ENCODE measurements at places on chromosomes 12 and 14.

- no peak for DNase-seq
Measured at GRCh38 chr12:2256915-2257314, 204.1 kb downstream of the CACNA1C start.

DNA sequence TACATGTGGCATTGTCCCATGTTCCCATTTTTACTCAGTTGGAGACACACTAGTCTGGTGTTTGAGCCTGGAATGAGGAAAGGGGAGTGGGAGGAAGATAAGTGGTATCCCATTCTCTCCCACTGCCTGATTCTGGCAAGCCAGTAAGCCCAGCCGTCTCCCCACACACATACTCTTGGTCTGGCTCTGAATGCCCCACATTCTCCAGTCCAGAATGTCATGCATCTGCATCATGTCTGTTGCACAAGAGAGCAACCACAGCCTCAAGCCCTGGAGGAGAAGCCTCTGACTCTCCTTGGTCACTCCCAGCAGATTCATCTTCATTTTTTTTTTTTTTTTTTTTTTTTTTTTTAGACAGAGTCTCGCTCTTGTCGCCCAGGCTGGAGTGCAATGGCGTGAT, 48.0 kb downstream of the DRAM1 start:
- DNase-seq, result no peak

- DNase-seq, result no peak
Measured at GRCh38 chr14:32370714-32371113, 41.6 kb downstream of the AKAP6 start.

- peak; percentile 84 for DNase-seq
Measured at GRCh38 chr12:109720152-109720856, 6.7 kb downstream of the FAM222A start.

DNA sequence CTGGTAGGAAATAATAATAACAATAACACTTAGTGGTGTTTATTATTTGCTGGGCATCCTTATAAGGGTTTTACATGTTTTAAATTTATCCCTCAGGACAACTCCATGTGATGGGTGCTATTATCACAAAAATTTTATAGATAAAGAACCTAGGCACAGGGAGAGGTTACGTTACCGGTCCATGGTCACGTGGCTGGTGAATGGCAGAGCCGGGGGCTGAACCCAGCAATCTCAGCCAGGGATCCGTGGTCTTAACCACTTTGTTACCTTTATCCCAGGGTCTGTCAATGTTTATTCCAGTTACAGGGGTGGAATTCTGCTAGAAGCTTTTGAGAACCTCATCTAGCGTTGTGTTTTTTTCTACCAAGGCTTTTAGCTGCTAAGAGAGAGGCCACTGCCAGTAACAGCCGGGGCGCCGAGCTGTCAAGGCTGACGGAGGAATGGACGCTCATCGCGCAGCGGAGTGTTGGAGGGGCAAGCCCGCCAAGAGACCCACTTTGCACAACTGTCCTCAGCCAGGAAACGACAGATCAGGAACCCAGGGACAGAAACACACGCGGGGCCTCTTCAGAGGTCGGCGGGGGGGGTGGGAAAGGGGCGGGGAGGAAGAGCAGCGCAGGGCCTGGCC, 418 bp downstream of the AMN1 start:
- DNase-seq, result peak; percentile 63

- no peak for DNase-seq
Measured at GRCh38 chr14:92560106-92560865, 46.7 kb downstream of the RIN3 start.

DNA sequence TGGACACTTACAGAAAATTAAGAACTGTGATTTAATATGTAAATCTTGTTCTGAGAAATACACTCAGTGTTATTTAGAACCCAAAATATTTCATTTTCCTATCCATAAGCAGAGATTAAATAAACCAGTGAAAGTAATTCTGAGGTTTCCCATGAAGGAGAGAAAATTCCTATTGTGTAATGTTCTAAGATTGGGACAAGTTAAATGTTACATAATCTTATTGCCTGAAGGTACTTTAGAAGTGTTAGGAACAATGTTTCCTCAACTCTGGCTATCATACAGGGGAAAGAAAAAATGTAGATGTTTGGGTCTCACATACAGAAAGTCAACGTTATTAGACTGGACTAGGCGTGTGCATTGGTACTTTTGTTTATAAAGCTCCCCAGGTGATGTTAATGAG, 281.9 kb upstream of the SYT10 start:
- DNase-seq, result peak; percentile 47

DNA sequence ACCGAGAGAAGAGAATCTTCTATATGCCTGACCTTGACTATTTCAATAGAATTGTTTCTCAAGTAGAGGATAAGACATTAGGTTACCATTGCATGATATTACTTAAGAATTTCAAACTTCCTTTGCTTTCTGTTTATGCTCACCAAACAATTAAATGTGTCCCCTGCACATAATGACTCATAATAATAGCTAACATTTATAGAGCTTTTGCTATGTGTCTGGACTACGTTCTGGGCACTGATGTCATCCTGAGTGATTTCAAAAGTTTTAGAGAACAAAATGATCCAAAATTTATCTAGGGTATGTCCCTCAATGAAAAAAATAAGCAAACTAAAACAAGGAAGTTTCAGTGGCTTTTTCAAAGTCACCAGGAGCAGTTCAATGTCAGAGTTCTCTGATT, 38.8 kb downstream of the SLC15A5 start:
- no peak for DNase-seq

GRCh38 chr14:49865431-49865859, 12.9 kb upstream of the NEMF start:
- peak; percentile 84 for DNase-seq

GRCh38 chr12:75724928-75725312, 213.5 kb upstream of the KRR1 start:
- peak; percentile 66 for DNase-seq

- no peak for DNase-seq
Measured at GRCh38 chr12:50574601-50575348, 70.0 kb downstream of the DIP2B start.

Data from NCI-H1417 (cell line).